Suppressor macrophage treated with lipopolysaccharide for 4 hours (primary cell): ENCODE measurements at places on chromosomes 7 and 10.
A peak's percentile ranks its signal among the peaks of the same experiment; 100 is the strongest.

DNA sequence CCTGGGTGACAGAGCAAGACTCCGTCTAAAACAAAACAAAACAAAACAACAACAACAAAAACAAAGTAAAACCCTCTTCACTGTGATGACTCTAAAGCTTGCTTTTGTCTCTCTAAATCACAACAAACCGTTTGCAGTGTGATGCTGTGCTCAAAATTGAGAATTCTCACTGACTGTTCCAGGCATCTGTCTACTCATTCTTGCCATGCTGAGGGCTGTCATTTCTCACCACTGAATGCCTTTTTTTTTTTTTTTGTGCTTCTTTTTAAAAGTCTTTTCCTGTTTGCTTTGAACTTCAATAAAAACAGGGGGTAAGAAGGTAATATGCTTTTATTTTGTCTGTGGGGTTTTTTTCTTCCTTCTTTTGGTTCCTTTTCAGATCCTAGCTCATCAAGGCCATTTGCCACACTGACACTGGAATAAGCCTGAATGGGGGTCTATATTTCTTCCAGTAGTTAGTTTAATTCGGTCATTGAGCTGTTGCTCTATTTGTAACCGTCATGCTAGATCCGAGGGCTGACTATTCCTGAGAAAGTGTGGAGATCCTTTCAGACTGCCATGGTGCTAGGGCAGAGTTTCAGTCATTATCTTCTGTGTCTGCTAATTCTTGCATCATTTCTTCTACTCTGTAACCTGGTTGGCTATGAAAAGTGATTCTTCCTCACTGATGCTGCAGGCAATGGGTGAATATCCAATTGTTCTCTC lies 10.6 kb downstream of the FAS start:
- DNase-seq = no peak

GRCh38 chr7:151456782-151457181 lies 16.8 kb upstream of the CRYGN start:
- DNase-seq = no peak

- DNase-seq = no peak
Measured at GRCh38 chr7:3569643-3570042, 268.6 kb downstream of the SDK1 start.

DNA sequence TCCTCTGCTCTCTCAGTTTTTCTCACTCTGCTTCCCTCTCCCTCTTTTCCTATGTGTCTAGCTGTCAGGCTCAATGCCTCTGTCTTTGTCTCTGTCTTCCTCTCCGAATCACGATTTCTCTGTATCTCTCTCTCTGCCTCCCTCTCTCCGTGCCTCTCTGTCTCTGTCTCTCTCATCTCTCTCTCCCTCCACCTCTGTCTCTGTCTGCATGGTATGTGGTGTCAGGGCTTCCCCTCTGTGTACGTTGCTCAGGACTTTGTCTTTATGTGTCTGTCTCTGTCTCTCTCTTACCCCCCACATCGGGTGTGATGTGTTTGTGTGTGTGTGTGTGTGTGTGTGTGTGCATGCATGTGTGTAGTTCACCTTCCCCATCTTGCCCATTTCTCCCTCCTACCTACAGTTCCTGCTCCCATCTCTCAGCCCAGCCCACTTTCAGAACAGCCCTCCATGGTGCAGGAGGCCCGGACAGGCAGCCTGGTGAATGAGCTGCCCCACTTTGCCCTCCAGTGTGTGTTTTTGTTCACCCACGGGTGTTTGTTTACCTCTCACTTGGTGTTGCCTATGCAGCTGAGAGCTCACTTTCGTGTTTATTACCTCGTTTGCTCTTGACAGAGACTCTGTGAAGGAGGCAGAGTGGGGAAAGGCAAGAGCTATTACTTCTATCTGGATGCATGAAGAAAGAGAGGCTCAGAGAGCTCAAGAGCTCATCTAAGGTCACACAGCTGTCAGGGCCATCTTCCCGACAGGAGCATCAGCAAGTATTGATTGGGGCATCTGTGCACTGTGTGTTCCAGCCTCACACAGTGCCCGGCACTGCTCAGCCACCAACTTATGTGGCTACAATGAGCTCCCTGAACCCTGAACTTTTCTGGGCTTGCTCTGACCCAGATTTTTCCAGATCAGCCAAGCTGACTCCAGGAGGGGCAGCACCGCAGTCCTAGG lies 163.5 kb upstream of the ZMIZ1 start:
- DNase-seq = no peak

- DNase-seq = no peak
Measured at GRCh38 chr10:43931308-43931930, 282.7 kb upstream of the ZNF32 start.

DNA sequence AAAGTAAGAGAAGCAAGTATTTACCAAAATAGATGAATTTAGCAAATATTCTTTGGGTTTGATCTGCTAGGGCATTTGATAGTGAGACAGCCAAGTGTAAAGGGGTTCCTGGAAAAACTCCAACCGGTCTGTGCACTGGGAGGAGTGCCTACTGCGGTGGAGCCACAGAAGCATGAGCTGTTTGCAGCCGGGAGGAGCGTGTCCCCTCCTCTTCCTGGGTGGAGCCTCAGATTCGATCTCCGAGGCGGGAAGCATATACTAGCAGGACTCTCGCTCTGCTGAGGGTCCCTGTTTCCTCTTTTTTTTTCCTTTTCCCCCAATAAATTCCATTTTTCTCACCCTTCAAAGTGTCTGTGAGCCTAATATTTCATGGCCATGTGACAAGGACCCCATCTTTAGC lies 45.1 kb upstream of the MET start:
- no peak for DNase-seq

DNA sequence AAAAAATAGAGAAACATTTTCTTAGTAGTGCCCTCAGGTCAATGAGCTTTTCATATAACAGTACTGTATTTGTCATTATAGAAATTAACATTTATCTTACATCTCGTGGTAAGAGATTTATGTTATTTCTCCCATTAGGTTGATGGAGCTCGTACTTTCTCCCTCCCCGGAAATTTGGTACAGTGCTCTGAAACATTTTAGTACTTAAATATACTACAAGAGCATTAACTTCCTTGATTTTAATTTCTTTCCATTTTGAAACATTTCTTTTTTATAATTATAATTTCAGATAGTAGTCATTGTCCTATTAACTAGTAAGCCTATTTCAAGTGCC lies 205.4 kb downstream of the MBL2 start:
- DNase-seq = no peak

GRCh38 chr7:13257661-13258060 lies 570.2 kb downstream of the ARL4A start:
- DNase-seq = no peak

DNA sequence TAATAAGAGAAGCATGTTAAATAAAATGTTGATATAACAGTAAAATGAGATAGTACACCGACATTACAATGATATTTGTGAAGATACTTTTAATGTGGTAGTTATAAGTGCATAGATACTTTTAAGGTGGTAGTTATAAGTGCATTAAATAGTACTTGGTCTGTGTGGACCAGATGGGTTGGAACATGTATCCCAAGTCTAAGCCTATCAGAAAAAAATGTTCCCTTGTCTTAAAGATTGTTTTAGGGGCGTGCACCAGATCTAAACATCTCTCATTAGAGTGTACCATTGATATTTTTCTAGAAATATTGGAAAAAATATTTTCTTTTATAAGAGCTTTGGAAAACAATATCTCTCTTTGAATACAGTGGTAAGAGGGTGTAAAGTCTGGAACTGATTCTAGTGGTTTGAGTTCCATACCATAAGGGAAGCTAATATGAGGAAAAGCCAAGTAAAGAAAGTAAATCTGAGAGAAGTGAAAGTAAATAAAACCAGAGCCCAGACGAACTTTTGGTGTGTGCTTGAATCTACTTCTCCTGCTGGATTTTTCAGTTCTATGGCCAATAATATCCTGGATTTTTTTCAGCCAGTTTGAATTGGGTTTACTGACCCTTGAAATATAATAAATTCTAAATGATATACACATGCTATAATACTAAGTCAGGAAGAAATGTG lies 175.3 kb downstream of the MBL2 start:
- peak; percentile 31 for DNase-seq

GRCh38 chr10:58942724-58943123 lies 233.7 kb upstream of the PHYHIPL start:
- no peak for DNase-seq

GRCh38 chr10:107740962-107741690 lies 576.6 kb upstream of the SORCS1 start:
- DNase-seq = peak; percentile 15

GRCh38 chr10:72697716-72698115 lies 5.8 kb downstream of the MCU start:
- DNase-seq = peak; percentile 63

GRCh38 chr10:104640339-104641186 lies 527 bp upstream of the SORCS3 start:
- no peak for DNase-seq

DNA sequence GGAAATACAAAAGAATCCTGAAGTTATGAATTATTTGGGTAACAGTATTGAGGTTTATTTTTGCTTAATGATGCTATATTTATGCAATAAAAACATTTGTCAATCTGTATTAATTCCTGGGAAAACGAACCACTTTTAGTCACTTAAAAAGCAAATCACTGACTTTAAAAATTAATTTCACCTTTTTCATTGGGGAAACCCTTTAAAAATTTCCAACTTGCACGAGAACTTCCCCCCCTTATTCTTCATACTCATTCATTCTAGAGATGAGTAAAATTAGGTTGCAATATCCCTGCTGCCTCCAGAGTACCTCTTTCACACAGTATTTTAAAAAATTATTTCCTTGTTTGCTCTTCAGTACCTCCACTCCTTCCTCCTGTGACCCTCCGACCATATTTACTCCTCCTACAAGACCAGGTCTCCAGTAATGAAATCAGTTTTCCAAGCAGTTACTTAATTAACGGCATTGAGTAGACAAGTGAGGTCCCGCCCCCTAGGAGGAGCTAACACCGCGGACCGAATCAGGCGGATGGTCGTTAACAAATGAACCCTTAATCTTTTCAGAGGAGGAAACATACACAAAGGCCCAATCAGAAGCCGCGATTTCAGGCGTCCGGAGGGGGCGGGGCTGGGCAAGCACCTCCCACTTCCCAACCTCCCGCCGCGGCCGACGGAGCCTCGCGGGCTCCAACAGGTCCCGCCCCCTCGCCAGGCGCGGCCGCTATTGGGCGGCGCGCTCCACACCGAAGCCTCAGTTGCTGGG lies 465 bp upstream of the TRIM24 start:
- peak; percentile 99 for DNase-seq

DNA sequence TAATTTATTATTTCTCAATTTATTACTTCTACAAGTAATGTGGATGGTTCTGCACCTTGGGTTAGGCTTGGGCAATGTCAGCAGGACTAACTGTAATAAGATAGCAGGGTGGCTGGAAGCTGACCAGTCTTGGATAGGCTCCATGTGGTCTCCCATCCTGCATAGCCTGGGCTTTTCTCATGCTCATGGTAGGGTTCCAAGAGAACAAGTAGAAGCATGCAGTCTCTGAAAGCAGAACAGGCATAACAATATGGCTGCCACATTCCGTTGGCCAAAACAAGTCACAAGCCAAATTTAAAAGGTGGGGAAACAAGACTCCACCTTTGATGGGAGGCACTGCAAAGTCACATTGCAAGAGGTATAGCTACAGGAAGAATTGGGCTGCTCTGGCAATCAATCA lies 98.6 kb upstream of the MDFIC start:
- DNase-seq = no peak

DNA sequence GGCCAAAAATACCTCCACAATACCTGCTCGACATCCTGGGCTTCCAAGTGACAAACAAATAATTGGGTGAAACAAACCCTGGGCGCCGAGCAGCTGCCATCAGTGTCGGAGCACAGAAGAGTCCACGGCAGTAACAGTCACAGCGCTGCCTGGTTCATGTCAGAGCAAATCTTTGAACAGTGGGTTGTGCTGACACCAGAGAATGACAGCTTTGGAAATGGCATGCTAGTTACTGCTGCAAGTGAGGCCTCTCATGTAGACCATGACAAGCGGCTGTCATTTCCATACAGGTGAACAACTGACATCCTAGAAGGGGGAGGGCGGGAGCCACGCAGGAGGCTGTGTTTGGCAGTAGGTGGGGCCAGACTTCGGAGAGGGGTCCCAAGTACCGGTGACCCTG lies 420.5 kb upstream of the GALNT17 start:
- no peak for DNase-seq
